Left kidney (tissue), 8 donors: ENCODE measurements at places on chromosomes 11 and 22.

GRCh38 chr11:23406131-23406819 lies 546.0 kb upstream of the CCDC179 start:
- DNase-seq: no peak

DNA sequence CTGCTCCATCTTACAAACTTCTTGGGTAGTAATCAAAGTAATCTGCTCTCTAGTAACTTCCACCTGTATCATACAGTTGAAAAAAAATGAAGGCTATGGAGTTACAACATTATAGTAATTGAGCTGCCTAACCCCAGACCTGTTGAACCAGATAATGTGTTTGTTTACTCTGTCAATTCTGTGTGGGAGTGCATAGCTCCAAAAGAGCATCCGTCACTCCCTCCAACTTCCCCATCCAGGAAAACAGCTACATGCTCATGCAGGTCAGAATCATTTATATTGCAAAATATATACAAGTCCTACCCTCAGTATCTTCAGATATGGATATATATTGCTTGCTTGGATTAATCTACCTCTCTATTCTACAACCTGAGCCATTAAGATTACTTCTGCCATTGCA lies 244.0 kb upstream of the ANO5 start:
- DNase-seq: peak; percentile 7

GRCh38 chr22:44999687-45000086 lies 10.1 kb downstream of the PHF21B start:
- no peak for DNase-seq

DNA sequence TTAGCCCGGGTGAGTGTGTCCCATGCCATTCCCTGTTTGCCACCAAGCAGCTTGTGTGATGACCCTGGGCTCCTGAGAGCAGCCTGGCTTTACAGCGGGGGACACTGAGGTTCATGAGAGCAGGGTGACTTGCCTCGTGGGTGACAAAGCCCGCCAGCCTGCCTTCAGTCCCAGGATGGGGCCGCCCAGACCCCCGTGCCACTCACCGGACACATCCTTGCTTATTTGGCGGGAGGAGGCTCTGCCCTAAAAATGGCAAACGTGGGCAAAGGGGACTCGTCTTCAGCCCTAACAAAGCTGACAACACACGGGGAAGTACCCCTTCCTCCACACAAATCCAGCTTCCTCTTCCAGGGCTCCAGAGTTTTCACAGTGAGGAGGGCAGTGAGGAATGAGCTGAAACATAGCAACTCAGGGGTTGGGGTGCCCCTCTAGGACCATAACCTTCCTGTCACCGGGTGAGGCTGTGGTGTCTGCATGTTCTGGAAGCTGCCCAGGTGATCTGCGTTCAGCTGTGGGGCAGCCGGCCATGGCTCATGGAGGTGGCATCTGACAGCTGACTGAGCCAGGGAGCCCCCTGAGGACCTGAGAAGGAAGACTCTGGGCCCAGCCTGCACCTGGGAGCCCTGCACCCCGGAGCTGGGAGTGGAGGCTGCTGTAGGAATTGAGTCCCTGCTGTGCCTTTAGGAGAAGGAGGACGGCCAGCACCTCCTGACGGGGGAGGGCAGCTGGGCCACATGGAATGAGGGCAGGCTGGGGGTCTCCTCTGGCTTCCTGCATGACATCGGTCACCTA lies 16.7 kb downstream of the RIBC2 start:
- DNase-seq: no peak

GRCh38 chr22:40128989-40129388 lies 48.7 kb upstream of the TNRC6B start:
- DNase-seq: no peak

DNA sequence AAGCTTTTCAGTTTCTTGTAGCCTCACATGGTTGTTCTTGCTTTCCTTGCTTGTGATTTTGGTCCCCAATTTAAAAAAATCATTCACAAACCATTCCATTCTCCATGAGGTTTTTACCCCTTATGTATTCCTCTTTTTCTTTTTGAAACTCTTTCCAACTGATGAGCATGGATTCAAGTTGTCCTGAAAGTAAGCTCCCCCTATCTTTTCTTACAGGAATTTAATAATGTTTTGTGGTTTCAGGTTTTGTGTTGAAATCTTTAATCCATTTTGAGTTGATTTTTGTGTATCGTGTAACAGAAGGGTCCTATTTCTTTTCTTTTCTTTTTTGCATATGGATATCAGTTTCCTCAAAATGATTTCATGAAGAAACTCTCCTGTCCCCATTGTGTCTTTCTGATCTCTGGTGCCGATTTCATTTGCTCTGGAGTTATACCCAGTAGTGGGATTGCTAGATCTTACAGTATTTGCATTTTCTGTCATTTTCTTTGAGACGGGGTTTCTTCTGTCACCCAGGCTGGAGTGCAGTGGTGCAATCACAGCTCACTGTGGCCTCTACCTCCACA lies 58.5 kb downstream of the LRRC74B start:
- no peak for DNase-seq

DNA sequence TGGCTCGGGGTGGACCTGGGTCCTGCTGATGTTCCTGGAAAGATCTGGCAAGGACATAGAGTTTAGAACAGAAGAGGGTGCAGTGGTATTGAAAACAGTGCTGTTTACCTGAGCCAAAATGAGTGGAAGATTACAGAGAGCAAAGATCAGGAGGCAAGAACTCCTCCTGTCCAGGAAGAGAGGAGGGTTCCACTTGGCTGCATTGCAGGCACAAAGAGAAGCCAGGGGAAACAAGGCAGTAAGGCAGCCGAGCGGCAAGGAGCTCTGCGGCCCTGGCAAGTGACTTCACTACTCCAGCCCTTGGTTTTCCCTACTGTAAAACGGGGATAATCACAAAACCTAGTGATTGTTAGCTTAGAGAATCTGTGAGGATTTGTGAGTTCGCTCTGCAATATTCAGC lies 3.7 kb upstream of the PACSIN2 start:
- no peak for DNase-seq

- no peak for DNase-seq
Observed at GRCh38 chr22:45917700-45918458, 59.1 kb downstream of the WNT7B start.

DNA sequence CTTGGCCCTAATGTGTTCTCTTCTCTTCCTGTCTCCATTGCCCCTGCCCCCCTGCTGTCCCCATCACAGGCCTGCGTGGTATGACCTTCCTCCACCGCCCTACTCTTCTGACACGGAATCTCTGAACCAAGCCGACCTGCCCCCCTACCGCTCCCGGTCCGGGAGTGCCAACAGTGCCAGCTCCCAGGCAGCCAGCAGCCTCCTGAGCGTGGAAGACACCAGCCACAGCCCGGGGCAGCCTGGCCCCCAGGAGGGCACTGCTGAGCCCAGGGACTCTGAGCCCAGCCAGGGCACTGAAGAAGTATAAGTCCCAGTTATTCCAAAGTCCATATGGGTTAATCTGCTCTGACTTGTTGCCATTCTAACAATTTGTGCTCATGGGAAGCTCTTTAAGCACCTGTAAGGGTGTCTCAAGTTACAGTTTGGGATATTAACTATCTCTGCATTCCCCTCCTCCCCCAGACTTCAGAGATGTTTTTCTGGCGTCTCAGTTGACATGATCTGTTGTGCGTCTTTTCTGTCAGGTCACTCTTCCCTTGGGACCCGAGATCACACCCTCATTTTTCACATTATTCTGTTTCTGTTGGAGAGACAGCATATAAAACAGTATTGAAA lies 60.0 kb downstream of the COMMD9 start:
- no peak for DNase-seq

DNA sequence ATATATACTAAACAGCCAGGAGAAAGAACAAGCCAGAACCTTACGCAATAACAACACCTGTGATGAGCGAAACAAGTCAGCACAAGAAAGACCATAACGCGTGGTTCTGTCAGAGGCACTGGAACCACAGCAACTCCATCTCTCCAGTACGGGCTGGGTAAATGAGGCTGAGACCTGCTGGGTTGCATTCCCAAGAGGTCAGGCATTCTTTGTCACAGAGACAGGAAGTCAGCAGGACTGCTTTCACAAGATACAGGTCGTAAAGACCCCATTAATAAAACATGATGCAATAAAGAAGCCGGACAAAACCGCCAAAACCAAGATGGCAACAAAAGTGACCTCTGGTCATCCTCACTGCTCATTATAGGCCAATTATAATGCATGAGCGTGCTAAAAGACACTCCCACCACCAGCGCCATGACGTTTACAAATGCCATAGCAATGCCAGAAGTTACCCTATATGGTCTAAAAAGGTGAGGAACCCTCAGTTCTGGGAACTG lies 21.7 kb downstream of the TPST2 start:
- no peak for DNase-seq

- DNase-seq: no peak
Observed at GRCh38 chr22:44369293-44369661, 56.5 kb upstream of the SHISAL1 start.

- DNase-seq: no peak
Observed at GRCh38 chr11:134535029-134536025, 123.3 kb upstream of the B3GAT1 start.

DNA sequence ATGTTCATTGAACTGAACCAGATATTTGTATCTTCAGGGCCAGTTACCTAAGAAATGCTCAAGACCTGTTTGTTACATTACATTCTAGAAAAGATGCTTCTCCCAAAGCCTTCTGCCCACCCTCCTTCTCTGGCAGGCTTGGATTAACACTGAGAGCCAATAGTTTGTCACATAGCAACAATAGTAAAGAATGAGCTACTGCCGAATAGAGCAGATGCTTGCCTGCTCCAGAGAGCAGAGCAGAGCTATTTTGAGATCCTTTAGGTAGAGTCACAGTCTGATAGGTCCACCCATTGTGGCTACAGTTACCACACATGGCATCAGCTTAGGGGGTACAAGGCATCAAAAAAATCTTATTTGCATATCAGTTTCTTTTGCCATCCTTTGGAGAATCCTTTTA lies 13.5 kb upstream of the EP300 start:
- DNase-seq: no peak

- DNase-seq: no peak
Observed at GRCh38 chr11:110432713-110433392, 3.1 kb downstream of the FDX1 start.

GRCh38 chr11:20093775-20094174 lies 66.5 kb downstream of the DBX1 start:
- DNase-seq: no peak

GRCh38 chr11:29309992-29310391 lies 706.8 kb downstream of the KCNA4 start:
- DNase-seq: no peak

DNA sequence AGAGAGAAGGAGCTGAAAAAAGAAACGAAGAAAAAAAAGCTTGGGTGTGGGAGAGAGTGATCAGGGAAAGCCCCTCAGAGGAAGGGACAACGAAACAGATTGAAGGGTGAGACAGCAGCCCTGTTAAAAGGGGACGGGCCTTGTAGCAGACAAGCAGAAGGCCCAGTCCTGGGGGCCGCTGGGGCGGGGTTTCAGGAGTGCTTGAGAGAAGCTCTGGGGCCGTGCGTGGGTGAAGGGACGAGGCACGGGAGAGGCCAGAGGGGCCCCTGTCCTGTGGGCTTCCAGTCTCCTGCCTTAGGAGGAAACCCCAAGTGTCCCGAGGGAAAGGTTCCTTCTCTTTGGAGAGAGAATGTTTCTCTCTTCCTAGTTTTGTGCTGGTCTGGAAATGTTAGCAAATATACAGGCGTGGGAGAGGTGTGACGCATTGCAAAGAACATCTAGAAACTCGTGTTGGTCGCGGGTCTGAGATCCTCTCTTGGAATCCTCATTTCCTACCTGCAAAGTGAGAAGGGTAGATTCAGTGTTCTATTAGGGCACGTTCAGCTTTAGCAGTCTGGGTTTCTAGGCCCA lies 28.6 kb downstream of the ADAMTS15 start:
- no peak for DNase-seq

DNA sequence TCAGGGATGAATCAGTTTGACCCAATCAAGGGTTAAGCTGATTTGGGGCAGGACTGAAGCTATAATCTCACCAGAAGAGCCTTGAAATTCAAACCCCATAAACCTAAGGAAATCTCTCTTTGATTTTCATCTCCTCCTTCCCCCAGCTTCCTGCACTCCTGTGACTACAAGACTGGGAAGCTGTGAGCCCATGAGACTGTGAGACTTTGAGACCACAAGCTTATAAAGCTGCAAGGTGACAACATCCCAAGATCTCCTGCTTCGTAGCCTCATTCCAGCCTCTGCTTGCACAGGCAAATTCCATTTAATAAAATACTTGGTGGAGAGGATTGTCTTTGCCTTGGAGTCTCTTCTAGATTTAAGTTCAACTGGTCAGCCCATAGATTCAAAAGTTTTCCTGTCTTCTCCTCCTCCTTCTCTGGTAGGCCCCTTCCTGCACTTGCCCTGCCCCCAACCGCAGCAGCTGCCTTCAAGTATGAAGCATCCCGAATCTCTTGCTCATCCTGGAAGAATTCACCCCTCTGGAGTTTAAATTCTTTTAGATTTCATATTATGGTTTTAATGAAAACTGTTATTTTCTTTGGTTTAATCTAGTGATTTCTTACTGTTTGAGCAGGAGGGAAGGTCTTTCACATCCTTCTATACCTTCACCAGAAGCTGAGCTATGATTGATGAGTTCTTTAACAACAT lies 42.1 kb downstream of the PAMR1 start:
- DNase-seq: no peak

GRCh38 chr11:9643751-9644150 lies 20.1 kb upstream of the SWAP70 start:
- DNase-seq: no peak

DNA sequence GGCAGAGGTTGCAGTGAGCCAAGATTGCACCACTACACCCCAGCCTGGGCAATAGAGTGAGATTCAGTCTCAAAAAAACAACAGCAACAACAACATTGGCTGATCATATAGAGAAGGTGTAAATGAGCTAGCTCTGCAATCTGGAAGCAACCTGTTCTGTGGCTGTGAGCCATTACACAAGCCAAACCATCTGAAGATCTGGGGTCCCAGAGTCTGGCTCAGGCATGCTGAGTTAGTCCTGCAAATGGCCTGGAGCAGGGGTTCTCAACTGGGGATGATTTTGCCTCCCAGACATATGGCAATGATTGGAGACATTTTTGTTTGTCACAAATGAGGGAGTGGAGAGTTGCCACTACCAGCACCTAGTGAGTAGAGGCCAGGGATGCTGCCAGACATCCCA lies 42.3 kb upstream of the RAB1B start:
- DNase-seq: no peak

GRCh38 chr11:134066943-134067885 lies 1.7 kb upstream of the JAM3 start:
- DNase-seq: no peak

- DNase-seq: no peak
Observed at GRCh38 chr11:1727861-1728260, 22.5 kb downstream of the IFITM10 start.

DNA sequence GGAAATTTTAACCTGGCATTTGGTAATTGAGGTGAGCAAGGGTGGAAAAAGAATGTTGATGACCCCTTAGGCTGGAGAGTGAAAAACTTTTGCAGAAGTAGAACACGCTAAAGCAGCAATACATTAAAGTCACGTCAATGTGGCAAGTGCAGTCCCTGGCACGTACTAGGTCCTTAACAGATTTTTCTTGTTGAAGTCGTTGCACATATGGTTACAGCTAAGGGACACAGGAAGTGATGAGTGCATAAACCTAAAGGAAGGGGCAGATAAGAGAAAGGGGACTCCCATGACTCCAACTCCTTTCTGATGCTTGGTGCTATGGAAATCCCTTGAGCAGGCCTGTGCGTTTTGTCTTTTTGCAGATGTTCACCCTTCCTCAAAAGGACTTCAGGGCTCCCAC lies 1.2 kb downstream of the ACCS start:
- DNase-seq: no peak
